Neural crest cell (in vitro differentiated cells): ENCODE measurements at places on chromosomes 1 and 21. TPM values are rescaled to one million over a fixed set of nuclear protein-coding genes. Genes with fewer than 3 reads are reported as not detected.

The ANGPTL1 gene
- 0.21 and 0.96 TPM in 2 replicates for total RNA-seq

The GJA4 gene
- 20.2 and 22.3 TPM in 2 replicates for total RNA-seq

DNA sequence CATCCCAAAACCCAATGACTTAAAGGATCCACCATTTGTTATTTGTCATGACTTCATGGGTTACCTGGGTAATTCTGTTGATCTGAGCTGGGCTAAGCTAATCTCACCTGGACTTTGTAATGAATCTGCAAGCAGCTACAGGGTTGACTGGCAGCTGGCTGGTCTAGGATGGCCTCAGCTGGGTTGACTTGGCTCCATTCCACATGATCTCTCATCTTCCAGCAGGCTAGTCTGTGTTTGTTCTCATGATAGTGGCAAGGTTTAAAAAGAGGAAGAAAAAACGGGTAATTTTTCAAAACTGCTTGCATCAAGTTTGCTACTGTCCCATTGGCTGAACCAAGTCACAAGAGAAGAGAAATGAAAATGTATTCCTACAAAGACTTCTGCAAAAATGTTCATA is 24.8 kb upstream of the ZMYM4 start:
- DNase-seq = no peak

GRCh38 chr1:216651826-216652418 is 71.3 kb downstream of the ESRRG start:
- DNase-seq = no peak

GRCh38 chr21:39312112-39313041 is 1.1 kb downstream of the BRWD1 start:
- DNase-seq = peak; percentile 92

The CR2 gene
- not detected in 2 replicates for total RNA-seq

DNA sequence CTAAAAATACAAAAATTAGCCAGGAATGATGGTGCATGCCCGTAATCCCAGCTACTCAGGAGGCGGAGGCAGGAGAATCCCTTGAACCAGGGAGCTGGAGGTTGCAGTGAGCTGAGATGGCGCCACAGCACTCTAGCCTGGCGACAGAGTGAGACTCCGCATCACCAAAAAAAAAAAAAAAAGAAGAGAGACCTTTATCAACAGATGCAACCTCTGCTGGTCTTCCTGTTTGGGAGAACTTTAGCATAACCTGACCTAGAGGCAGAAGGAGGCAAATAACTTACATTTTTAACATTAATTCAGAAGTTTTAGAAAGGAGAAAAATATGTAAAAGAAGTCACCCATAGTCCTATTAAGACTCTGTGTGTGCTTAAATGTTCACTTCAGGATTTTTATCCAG is 32.4 kb downstream of the SLAMF1 start:
- DNase-seq = no peak

GRCh38 chr1:53945433-53946251 is at the start of gene IFT25:
IFT25 (minus strand) TSS chr1:53945699; CDS start chr1:53940082, 5,617 bp downstream.
- DNase-seq = peak; percentile 99

The FGR gene
- not detected in 2 replicates for total RNA-seq

The MMEL1 gene
- total RNA-seq = 0.51 and 0.84 TPM in 2 replicates

DNA sequence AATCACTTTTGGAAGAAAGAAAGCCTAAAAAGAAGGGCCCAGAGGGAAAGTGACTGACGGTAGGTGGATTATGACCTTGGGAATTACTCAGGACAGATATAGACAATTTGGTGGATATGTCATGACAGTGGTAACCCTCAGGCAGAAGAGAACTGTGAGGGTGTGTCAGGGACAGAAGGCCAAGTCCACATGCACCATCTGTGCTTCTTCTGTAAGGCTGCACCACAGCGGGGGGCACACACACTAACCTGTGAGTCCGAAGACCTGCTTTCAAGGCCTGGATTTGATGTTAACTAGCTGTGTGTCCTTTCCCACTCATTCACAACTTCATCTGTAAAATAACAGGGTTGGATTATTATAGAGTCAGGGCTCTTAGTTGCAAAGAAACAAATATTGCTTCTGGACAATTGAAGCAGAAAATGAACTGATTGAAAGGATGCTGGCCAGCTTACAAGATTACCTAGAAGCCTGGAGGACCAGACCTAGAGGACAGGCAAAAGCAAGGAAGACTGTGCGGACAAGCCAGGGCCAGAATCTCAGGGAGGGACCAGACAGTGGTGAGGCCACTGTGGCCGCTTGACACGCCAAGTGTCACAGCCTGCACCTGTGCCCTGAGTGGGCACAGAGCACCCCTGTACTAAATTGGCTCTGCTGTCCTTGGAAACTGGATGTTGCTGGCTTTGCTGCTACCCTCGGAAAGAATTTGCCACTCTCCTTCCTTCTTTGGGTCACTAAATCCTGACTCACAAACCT is 34.7 kb upstream of the USP24 start:
- DNase-seq = no peak

- no peak for DNase-seq
Observed at GRCh38 chr1:235045034-235045690, 83.5 kb downstream of the TOMM20 start.

DNA sequence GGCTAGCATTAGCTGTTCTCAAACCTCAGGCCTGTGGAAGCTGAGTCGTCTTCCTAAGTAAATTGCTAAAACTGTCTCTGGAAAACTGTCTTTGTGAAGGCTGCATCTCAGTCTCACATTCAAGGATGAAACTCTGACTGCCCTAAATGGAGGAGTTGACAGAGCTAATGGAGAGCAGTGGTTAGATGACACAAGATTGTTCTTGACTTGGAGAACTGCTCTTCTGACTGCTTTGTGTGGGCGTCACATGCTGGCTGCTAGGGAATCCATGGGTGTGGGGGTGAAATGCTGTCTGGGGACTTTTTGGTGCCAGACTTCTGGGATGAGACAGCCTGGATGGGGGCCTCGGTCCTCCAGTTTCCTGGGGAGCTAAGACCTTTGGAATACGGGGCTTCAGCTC is 24.5 kb upstream of the TSPAN2 start:
- DNase-seq = no peak

- no peak for DNase-seq
Observed at GRCh38 chr1:26132128-26132833, 20.7 kb downstream of the PDIK1L start.

The ARTN gene
- 0.89 and 1.0 TPM in 2 replicates for total RNA-seq

The CDCA8 gene
- total RNA-seq = 70.3 and 72.1 TPM in 2 replicates

DNA sequence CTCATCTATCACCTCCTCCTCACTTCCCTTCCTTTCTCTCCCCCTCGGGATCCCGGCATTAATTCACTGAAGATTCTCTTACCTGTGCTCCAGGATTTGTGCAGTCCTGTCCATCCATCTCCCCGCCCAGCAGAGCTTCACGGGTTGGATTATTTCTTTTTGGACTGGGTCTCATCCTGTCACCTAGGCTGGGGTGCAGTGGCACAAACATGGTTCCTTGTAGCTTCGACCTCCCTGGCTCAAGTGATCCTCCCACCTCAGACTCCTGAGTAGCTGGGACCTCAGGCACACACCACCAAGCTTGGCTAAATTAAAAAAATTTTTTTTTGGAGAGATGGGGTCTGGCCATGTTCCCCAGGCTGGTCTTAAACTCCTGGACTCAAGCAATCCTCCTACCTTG is 12.3 kb upstream of the CSF3R start:
- no peak for DNase-seq

GRCh38 chr1:229370601-229371021 is 27.8 kb upstream of the CCSAP start:
- DNase-seq = no peak

GRCh38 chr1:19661721-19662228 is 2.9 kb upstream of the HTR6 start:
- peak; percentile 37 for DNase-seq

The SPRR5 gene
- total RNA-seq = not detected in 2 replicates

The DYNLT5 gene
- 1.6 and 2.0 TPM in 2 replicates for total RNA-seq
